ENCODE measurements at places on chromosomes 11 and 22.

DNA sequence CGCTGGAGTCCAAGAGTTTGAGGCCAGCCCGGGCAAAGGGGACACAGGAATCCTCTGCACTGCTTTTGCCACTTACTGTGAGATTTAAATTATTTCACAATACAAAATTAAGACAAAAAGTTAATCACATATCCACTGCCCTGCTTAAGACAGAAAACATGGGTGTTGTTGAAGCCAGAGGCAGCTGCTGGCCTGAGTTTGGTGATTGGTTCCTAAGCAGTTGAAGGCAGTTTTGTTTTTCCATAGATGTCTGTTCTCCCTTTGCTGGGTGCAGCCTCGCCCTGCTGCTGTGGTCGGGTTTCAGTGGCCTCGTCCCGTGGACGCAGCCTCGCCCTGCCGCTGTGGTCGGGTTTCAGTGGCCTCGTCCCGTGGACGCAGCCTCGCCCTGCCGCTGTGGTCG is 70.2 kb upstream of the PPP6R3 start:
- DNase-seq: no peak

- DNase-seq: no peak
These were observed 806.7 kb downstream of the NTM start for GRCh38 chr11:132177106-132177505.

DNA sequence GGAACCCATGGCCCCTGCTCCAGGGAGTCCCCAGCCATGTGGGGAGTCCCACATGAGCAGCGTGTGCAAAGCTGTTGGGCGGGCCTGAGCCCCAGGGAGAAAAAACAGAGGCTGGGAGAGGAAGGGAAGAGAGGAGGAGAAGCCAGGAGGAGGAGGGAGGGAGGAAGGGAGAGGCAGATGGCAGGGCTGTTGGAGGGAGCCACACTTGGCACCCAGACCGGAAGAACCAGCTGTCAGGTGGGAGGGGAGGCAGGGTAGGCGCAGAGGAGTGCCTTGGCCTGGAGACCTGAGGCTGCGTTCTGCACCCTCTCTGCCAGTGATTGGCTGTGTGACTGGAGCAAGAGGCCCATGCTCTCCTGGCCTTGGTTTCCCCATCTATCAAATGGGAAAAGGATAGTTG is 6.7 kb downstream of the SYNGR1 start:
- no peak for DNase-seq

DNA sequence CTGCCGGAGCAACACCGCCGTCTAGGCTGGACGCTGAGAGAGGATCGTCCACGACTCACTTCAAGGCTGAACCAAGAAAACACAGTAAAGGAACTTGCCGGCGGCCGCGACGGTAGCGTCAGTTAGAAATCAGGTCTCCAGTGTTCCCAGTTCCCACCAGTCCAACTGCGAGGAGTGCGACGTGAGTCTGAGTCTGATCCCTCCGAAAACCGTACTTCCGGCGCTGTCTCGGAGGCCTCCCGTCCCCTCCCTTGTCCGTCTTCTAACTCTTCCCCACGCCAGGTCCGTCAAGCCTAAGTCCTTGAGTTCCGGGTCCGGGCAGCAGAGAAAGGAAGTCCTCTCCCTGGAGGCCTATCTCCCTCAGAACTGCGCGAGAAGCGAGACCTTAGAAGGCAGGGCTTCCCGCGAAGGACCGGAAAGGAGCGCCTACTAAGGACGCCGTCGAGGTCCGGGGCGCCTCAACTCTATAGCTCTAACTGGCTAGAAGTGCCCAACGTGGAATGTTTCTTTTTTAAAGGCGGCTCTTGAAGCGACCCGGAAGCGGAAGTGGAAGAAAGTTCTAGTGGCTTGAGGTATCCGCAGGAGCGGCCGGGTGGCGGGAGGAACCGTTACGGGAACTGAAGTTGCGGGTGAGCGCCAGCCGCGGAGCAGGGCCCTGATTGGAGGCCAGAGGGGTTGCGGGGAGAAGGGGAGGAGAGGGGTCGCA is at the start of the genes BANF1 and EIF1AD:
Gene BANF1 (plus strand): TSS at position 562 of the 706 bp plus-strand sequence. CDS start 748 bp downstream, outside the sequence.
Gene EIF1AD (minus strand): TSS at position 216 of the 706 bp plus-strand sequence. CDS start 1,768 bp downstream, outside the sequence.
- DNase-seq: peak; percentile 80

- DNase-seq: no peak
These were observed 57.6 kb downstream of the SMIM38 start for GRCh38 chr11:69213316-69213715.

GRCh38 chr11:17730608-17731462 is 3.7 kb upstream of the KCNC1 start:
- no peak for DNase-seq

- DNase-seq: no peak
These were observed 99.6 kb downstream of the C11orf87 start for GRCh38 chr11:109521571-109522086.
